ENCODE measurements at places on chromosomes 7 and 10.
A peak's percentile ranks its signal among the peaks of the same experiment; 100 is the strongest.

DNA sequence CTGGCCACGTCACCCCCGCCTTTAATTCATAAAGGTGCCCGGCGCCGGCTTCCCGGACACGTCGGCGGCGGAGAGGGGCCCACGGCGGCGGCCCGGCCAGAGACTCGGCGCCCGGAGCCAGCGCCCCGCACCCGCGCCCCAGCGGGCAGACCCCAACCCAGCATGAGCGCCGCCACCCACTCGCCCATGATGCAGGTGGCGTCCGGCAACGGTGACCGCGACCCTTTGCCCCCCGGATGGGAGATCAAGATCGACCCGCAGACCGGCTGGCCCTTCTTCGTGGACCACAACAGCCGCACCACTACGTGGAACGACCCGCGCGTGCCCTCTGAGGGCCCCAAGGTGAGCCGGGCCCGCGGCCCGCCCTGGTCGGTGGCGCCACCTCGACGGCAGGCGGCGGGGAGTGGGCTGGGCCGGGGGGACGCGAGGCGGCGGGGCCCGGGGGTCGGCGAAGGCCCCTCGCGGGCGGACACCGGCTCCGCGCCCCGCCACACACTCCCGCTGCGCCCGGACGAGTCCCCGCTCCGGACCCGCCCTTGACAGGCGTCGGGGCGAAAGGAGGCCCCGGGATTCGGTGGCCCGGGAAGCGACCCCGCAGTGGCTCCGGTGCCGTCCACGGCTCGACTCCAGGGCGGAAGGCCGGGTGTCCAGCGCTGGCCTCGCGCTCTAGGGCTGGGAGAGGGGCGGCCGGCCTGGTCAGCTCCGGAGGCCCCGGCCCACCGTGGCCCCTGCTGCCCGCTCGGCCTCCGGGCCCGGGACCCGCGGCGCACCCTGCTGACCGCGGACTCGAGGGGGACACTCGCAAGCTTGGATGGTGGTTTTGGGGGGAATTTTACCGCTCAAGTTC, 557 bp downstream of the BAG3 start:
- no peak for DNase-seq

GRCh38 chr10:59324597-59324996, 37.8 kb downstream of the FAM13C start:
- no peak for DNase-seq

- no peak for DNase-seq
Observed at GRCh38 chr7:2953099-2953498, 90.6 kb downstream of the CARD11 start.

DNA sequence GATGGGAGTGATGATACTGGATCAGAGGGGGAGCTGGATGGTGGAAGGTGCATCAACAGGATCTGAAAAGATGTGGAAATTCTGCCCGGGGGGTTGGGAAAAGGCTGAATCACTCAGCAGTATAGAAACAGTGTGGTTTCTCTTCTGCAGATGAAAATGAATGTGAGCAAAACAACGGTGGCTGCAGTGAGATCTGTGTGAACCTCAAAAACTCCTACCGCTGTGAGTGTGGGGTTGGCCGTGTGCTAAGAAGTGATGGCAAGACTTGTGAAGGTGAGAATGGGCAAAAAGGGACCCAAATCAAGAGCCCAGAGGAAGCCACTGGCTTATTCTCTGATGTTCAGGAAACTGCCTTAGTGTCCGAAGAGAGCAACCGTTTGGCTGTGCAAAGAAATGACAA, 12.9 kb downstream of the OIT3 start:
- DNase-seq = no peak

DNA sequence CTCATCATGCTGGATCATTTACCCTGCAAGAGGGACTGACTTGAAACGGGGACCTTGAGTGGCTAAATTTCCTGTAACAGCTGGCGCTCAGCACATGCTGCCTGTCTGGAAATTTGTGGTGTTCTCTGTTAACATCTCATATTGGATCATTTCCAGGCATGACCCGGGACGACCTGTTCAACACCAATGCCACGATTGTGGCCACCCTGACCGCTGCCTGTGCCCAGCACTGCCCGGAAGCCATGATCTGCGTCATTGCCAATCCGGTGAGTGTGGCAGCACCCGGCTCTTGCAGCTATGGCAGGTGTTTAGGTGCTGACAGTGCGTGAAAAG, 9.9 kb downstream of the MDH2 start:
- DNase-seq = no peak

- no peak for DNase-seq
Observed at GRCh38 chr7:101857358-101857811, 40.0 kb downstream of the CUX1 start.

DNA sequence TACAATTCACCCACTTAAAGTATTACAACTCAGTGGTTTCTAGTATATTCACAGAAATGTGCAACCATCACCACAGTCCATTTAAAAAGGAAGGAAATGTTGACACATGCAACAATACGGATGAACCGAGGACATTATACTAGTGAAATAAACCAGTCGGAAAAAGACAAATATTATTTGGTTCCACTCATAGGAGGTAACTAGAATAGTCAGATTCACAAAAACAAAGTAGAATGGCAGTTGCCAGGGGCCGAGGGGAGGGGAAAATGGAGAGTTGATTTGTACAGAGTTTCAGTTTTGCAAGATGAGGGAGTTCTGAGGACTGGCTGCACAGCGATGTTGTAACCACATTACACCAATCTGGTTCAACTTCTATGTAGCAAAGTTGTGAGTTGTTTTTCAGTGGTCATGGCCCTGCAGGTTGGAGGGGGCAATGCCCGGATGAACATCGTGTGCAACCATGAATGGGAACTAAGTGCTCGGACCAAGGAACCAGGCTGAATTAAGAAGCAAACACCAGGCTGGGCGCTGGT, 17.6 kb upstream of the TNPO3 start:
- no peak for DNase-seq

DNA sequence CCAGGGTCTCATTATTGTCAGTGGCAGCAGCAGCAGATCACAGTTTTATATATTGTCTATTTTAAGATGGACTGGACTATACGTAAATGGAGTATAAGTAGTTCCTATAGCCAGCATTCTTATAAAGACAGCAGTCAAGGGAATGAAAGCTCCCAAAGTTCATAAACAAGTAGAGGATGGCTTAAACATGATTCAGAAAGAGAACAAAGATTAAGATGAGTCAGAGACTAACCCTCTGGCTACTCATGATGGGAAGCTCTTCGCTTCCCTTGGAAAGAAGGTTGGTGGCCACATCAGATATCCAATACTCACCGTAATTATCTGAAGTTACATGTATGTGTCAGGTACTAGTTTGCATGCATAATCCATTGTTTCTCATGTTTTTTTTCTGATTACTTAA, 277.0 kb downstream of the INHBA start:
- DNase-seq = peak; percentile 60

DNA sequence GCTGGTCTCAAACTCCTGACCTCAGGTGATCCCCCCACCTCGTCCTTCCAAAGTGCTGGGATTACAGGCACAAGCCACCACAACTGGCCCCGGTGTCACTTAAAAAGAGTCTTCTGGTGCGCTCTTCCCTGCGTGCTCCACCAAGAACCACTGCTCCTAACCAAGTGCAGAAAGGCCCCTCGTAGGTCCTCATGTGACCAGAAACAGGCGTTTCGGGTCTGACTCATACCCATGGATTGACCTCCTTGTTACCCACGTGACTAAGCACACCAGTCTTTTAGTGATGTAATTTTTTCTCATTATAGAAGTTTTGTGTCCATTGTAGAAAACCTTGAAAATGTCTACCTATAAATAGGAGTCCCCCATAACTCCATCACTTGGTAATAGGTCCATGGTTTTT, 13.9 kb downstream of the FKBP6 start:
- DNase-seq = peak; percentile 90

GRCh38 chr10:128859738-128860386, 607.2 kb upstream of the MGMT start:
- peak; percentile 0 for DNase-seq

DNA sequence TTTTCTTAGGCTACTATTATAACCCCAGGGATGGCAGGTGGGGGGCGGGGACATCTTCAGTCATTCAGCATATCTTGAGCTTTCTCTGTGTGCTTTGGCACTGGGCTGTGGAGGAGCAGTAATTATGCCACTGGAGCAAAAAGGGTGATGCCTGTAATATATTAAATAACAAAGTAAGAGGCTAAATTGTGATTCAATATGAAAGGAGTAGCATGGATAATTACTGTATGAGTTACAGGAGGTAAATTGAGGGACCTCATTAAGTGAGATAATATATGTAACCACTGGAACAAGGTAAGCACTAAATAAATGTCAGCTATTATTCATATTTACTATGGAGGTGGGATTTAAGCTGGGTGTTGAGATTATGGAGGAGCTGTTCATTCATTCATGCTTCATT, 3.3 kb upstream of the STN1 start:
- no peak for DNase-seq

GRCh38 chr7:6234384-6234783, 38.0 kb downstream of the CYTH3 start:
- DNase-seq = no peak

- DNase-seq = no peak
Observed at GRCh38 chr10:95245425-95246055, 45.3 kb downstream of the PDLIM1 start.

DNA sequence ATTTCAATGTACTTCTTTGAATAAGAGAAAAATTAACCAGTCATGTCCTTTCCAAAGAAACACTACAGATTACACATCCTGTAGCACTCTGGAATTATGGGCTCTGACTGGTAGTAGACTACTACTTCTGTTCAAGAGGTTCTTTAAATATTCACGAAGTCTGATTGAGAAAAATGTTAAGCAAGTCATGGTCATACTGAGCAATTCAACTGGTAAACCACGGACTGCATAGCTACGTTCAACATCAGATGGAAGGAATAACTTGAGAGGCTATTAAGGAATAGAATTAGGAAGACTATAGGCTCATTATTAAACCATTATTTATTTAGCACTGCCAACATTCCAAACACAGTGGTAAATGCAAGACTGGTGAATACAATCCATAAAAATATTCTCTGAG, 160.8 kb downstream of the IMMP2L start:
- no peak for DNase-seq

DNA sequence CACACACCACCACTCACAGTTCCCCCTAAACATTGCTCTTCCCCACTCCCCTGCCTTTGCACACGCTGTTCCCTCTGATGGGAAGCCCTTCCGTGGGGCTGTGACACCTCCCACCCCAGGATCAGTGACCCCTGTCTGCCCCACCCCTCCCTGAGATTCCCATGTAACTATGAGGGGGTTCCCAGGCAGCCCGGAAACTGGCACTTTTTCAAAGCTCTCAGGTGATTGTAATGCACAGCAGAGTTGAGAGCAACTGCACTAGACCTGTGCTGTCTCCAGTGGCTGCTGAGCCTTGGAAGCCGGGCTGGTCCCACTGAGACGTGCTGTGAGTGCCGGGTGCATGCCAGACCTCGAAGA, 29.8 kb downstream of the GPRIN2 start:
- DNase-seq = peak; percentile 81
